T47D (cell line): ENCODE measurements at places on chromosomes 4 and X.

- peak; percentile 84 for DNase-seq
Observed at GRCh38 chrX:71254092-71254963, at the start of gene ZMYM3. Gene ZMYM3 (minus strand): TSS chrX:71254140. CDS start chrX:71253255, 885 bp downstream.

GRCh38 chr4:186283311-186283710, 17.3 kb downstream of the F11 start:
- DNase-seq: no peak

DNA sequence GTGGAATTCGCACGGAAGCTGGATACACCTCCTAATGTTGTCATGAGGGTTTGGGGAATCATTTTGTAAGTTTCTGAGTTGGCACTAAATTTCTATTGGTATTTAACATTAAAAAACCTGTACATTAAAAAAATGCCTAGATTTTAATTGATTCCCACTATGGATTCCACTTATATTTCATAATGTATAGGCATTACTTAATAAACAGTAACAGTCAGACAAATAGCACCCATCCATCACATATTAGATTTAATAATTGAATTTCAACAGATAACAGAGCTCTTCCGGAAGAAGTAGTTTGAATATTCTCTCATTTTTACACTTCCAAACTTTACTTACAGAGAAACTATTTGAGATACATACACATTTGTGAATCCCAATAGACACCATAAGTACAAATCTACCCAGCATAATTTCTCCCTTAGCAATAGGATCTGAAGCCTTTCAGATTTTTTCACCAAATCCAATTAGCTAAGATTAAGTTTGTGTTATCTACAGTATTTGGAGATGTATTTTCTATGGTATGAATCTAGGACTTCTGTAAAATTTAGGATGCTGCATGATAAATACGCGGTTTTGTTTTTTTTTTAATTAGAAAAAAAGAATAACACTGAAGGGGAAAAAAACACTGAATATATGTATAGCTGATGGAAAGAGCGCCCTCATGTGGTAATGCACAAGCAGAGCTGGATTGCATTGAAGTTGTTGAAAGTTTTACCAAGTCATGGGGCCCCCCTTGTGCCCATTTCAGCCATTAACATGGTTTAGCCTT, 12.2 kb upstream of the ODAM start:
- DNase-seq: no peak

DNA sequence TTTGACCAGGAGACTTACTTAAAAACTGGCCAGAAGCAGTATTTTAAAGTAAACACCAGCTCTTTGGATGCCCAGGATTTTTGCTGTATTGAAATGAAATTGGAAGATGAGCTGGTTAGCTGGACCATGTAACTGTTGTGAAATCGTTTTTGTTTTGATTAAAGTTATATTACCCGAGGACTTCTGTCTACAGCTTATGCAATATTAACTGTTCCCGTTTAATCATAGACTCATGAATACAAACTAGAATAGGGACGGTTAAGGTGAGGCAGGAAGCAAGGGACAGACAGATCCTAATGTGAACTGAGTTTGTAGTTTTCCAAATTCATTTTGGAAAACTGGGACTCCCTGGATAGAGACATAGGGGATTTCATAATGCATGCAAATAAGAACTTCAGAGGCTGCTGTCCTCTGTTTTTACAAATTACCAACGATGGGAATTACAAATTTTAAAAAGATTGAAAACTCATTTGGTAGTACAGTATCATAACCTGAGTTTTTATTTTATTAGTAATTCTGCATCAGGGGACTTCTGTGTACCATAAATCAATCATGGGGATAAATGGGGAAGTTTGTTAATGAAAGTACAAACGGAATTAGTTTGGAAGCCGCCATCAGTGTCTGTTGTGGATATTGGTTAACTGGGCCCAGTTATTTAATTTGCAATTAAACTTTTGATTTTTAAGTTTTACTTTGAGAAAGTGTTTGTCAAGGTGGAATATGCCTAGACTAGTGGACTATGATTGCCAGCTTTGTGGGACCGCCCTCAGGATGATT, 304.4 kb downstream of the AFF2 start:
- DNase-seq: no peak

DNA sequence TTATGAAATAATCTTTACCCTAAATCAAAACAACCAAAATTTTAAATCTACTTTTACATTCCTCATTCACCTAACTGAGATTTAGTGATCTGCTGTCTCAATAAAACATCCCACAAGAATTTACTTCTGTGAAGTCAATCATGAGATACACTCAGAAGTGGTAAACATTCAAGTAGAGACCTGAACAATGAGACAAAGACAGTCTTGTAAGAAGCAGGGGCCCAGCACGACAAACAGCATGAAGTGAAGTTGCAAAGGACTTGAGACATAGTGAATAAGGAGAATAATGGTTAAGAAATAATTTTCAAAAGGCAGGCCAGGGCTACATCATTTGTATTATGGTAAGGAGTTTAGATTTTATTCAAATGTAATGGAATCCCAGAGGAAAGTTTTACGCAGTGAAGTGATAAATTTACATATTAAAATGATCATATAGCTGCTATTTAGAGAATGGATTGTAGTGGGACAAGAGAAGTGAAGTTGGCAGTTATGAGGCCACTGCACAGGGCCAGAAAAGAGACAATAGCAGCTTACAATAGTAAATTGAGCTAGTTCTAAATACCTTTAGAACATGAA, 101.9 kb downstream of the MAB21L2 start:
- no peak for DNase-seq

- no peak for DNase-seq
Observed at GRCh38 chr4:37715889-37716402, 29.8 kb upstream of the RELL1 start.

- no peak for DNase-seq
Observed at GRCh38 chr4:147078875-147079658, 133.4 kb upstream of the TTC29 start.

- DNase-seq: no peak
Observed at GRCh38 chr4:81335122-81335912, 120.3 kb upstream of the PRKG2 start.

DNA sequence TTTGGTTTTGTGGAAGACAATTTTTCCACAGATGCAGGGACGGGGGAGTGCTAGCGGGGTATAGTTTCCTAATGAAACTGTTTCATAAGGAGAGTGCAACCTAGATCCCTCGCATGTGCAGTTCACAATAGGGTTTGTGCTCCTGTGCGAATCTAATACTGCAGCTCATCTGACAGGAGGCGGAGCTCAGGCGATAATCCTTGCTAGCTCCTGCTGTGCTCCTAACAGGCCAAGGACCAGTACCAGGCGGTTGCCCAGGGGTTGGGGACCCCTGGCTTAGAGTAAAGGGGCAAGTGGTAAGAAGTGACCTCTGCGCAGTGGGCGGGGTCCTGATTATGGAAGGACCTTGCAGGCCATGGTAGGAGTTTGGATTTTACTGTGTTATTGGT, 3.8 kb downstream of the SCML1 start:
- no peak for DNase-seq

- peak; percentile 47 for DNase-seq
Observed at GRCh38 chrX:151151665-151152267, 24.6 kb upstream of the GPR50 start.

GRCh38 chrX:74578137-74578536, 36.3 kb downstream of the RLIM start:
- DNase-seq: no peak

- DNase-seq: no peak
Observed at GRCh38 chr4:11904846-11905739, 476.4 kb upstream of the HS3ST1 start.

DNA sequence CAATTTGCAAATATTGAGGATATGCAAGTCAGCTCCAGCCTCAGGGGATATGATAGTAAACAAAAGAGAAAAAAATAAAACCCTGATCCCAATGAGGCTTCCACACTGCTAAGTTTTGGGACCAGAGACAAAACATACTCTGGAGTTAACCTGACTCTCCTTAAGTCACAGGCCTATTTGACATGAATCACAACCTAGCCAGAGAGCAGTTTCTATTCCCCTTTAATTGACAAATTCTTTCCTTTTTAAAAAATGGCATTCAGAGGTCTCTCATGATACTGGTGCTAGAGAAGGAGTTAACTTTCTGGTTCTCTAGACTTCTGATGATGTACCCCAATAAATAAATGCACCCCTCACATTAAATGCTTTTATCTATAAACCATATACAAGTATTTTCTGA, 8.8 kb downstream of the ACSL1 start:
- no peak for DNase-seq

GRCh38 chrX:123088331-123088730, 95.7 kb upstream of the GRIA3 start:
- DNase-seq: no peak
